Cardiac ventricle fibroblast (primary cell): ENCODE measurements at places on chromosomes 1 and 21. TPM values are rescaled to one million over a fixed set of nuclear protein-coding genes. Genes with fewer than 3 reads are reported as not detected.

Gene IL10
- not detected in 2 replicates for total RNA-seq

Gene TRIM45
- total RNA-seq, result 2.2 TPM in 2 replicates

Gene PTAFR
- not detected in 2 replicates for total RNA-seq

Gene RPE65
- not detected in 2 replicates for total RNA-seq

Gene VCAM1
- total RNA-seq, result 15.0 and 18.8 TPM in 2 replicates

Gene PAPPA2
- 0.31 and 0.54 TPM in 2 replicates for total RNA-seq

Gene FOXD2
- total RNA-seq, result 0.06 TPM in 1 of 2 replicates, not detected in the other

Gene DNAJC28
- 1.5 and 3.2 TPM in 2 replicates for total RNA-seq
